ENCODE measurements at places on chromosomes 7 and 10.

DNA sequence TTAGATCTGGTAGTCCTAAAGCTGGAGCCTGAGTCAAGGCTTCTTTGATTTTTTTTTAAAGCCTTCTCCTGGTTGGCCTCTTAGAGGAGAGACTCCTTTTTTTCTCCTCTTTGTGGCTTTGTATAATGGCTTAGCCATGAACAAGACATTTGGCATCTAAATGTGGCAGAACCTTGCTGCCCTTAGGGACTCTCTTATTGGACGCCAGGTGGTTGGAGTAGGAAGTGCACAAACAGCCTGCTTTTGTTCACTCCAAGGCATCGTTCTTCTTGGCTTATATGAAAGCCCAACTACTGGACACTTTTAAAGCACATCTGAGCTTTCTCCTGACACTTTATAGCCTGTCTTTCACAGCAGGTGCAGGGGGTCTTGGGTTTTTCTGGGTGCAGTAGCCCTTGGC lies 25.0 kb downstream of the ZPBP start:
- DNase-seq: no peak

- peak; percentile 48 for DNase-seq
Measured at GRCh38 chr7:130180571-130181262, 24.5 kb downstream of the TMEM209 start.

DNA sequence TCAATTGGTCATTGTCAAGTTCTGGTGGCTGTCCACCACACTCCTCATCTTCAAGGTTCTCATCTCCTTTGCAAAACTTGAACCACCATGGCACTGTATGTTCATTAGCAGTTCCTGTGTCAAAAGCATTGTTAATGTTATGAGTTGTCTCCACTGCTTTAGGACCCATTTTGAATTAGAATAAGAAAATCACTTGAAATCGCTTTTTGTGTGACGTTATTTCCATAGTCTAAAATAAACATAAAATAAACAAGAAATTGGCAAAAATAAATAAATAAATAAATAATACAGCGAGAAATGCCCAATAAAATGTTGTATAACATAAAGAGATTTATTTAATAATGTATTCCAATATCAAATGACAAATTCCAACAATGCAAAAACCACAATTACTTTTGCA lies 195.5 kb upstream of the CDC14C start:
- DNase-seq: no peak

DNA sequence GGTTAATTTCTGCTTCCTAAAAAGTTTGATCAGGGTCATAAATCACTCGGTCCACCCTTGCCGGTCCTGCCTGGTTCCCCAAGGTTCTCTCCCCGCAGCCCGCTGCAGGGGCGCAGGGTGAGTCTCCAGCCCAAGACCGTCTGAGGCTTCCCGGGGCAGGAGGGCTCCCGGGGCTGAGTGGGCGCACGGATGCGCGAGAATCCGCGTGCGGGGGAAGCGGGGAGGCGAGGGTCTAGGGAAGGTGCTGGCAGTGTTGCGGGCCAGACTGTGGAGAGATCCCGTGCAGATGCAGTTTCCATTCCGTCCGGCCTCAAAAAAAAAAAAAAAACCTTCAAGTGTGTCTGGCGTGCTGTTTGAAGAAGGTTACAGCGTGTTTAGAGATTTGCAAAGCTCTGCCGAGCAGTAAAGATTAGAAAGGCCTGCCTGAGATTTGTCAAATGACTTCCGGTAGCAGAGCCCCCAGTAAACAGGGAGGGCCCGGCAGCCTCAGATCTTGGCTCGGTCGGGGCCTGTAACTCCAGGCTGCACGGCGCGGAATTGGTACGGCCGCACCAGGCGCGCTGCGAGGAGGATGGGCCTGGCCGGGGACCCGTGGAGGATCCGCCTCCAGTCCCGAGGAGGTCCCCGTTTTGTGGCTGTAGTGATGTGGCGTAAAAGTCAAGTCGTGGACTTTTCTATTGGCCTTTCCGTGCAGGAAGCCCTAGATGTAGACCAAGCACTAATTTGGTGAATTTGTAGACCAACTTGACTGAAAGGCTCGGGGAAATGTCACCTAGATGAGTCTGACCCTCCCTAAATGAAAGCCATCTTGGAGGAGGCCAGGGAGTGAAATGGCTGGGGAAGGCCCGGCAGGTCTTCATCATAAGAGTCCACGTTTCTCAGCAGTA lies 293.2 kb upstream of the NFE2L3 start:
- DNase-seq: no peak

DNA sequence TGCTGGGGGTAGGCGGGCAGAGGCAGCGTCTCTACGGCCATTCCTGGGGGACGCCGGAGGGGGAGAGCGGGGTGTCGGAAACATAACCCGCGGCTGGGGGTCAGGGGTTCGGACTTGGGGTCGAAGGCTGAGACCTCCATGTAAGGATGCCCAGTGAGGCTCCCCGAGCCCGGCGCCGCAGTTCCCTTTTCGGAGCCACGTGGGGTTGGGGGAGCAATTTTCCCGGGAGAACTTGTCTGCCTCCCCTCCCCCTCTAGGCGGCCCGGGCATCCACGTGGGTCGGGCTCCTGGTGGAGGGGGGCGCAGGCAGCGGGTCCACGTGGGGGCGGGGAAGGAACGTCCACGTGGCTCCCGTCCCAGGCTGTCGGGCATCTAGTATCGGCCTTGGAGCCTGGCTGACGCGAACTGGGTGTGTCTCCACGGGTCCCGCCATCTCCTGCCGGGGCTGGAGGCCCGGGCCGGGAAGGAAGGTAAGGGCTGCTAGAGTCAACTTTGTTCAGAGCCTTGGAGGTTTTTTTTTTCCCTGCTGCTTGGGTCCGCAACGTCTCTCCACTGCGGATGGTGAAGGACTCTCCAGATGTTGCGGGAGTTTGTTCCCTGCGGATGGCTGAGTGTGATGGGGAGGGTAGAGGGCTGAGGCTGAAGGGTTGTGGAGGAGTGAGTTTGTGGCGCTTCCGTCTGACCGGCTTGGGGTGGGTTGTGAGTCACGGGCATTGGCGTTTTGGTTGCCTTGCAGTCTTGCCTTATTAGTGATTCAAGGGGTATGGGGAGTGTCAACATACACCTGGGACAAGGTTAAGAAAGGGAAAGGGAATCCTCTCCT lies 744 bp downstream of the PPRC1 start:
- peak; percentile 75 for DNase-seq

DNA sequence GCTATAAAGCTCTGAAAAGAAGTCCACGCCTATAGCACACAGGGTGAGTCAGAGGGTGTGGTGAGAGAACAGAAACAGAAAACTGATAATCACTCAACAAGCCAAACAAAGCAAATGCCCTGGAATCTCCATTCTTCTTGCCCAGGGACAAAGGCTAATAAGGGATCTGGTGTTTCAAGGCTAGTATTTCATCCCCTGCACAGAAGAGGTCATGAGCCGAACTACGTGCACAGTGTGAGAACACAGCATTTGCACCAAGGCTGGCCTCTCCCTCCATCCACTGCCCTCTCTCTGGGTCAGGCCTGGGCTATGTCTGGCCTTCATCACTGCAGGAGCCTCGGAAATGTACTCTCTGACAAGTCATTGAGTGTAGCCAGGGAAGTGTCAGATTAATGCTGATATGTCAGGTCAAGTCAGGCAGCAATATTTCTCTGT lies 42.7 kb downstream of the PRR15 start:
- no peak for DNase-seq

GRCh38 chr10:59677253-59677831 lies 32.3 kb downstream of the SLC16A9 start:
- no peak for DNase-seq

- DNase-seq: no peak
Measured at GRCh38 chr7:5546626-5547025, 123.0 kb upstream of the TNRC18 start.

DNA sequence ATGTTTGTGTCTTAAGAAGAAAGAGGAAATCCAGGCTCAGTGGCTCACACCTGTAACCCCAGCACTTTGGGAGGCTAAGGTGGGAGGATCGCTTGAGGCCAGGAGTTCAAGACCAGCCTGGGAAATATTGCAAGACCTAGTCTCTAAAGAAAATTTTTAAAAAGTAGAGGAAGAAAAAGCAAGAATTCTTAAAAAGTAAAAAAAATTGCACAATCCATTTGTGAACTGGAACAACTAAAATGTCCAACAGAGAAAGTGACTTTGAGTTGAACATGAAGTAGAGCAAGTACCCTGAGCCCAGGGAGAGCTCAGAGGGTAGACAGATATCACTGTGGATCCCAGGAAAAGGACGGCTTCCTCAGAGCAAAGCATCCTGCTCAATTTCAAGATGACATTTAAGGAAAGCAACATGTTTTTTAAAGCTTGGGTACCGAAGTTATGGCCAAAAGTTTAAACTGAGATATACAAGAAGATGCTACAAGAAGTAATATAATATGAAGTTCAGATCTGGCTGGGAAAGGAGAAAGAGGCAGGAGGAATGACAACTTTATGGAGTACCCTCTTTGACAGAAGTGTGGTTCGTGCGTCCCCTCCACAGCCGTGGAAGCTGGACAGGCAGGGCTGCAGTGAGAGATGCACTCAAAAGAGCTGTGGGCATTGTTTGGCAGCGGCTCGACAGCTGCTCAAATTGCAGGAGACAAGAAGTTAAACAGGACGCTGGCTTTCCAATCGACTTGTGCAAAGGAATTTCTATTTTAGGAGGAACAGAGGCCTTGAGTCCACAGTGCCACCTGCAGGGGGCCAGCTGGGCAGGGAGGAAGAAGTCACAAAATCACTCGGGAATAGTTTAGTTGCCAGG lies 201.3 kb downstream of the JCAD start:
- peak; percentile 8 for DNase-seq

DNA sequence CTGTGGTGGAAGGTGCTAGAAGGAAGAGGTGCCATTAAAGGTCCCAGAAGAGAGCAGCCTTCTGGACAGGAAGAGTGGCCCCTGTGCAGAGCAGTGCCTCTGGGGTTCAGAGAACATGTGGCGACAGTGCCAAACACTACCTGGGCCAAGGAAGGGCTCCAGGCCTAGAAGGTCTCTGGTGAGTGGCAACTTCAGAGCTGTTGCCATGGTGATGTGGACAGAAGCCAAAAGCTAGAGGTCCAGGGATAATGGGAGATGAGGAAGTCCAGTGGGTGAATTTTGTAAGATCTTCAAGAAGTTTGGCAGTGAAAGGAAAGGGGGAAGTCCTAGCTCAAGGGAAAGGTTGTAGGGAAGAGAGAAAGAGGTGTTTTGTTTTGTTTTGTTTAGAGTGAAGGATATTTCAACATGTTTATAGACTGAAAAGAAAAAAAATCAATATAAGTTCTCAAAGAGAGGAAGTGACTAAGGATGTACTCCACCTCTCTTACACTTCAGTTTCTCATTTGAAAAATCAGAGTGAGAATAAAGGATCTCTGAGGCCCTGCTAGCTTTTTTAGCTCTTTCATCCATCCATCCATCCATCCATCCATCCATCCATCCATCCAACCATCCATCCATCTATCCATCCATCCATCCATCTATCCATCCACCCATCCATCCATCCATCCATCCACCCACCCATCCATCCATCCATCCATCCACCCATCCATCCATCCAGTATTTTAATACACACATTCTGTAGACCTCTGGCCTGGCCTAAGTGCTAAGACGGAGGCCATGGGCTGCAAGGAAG lies 77.1 kb upstream of the DUSP5 start:
- DNase-seq: no peak

DNA sequence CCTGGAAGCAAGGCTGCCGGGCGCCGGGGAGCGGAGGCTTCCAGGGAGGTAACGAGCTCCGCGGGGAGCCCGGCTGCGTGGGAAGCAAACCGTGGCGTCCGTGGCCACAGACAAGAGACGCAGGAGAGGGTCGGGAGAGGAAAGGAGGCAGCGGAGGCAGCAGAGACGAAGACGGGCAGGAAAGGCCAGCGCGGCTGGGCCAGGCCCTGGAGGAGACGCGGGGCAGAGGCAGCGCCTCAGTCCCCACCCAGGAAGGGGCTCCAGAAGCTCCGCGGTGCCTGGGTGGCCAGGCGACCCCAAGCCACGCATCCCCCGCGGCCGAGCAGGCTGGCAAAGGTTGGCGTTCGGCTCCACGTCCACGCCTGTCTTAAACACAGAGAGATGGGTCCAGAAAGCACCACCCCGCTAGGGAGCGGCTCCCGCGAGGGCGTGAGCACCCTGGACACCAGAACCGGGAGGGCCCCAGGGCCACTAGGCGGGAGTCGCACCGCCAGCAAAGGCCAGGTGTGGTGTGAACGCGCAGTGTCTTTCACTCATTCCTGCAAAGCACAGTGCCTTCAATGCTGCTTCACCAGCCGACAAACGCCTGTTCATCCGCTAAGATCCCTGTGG lies 97.3 kb downstream of the PTPRN2 start:
- DNase-seq: no peak

GRCh38 chr10:124864421-124865193 lies 63.0 kb downstream of the ABRAXAS2 start:
- no peak for DNase-seq

DNA sequence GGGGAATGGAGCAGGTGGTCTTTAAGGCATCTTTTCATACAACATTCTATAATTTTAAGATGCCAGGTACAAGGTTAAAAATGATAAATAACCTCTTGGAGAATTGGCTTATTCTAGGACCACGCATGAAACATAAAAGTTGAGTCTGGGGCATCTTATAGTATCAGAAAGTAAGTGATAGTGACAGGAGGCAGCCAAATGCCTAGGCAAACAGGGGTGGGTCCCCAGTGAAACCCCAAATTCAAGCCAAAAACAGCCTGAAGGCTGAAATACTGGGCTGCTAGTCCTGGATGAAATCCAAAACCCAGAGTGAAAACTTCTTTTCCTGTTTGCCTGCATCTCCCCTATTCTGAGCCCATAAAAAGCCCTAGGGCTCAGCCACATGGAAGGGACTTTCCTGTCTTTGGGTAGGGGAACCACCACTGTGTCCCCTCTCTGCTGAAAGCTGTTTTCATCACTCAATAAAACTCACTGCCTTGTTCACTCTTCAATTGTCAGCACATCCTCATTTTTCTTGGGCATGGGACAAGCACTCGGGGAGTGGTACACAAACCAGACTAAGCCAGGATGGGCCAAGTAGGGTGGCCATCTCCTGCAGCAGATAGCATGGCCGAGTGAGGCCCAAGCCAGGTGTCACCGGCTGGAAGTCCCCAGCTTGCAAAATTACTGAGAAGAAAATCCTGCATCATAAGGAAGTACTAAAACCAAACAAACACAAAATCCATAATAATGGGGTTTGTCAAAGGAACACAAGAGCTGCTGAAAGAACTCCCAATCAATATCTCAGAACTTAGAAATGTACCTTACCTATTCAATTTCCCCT lies 241.6 kb upstream of the GALNT17 start:
- no peak for DNase-seq

DNA sequence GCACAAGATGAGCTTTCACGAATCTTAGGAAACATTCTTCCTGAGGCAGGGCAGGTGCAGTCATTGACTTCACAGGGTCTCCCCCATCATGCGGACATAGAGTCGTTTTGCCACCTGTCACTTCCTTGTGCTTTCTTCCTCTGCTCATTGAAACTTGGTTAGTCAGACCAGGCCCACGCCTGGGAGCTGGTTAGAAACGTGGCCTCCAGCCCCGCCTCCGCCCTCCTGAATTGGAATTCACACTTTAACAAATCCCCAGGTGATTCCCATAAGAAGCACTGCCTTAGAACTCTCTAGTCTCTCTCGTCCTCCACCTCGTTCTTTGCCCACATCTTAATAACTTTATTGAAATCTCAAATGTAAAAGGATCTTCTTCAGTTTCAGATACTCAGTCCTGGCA lies 265.5 kb upstream of the FZD8 start:
- no peak for DNase-seq

DNA sequence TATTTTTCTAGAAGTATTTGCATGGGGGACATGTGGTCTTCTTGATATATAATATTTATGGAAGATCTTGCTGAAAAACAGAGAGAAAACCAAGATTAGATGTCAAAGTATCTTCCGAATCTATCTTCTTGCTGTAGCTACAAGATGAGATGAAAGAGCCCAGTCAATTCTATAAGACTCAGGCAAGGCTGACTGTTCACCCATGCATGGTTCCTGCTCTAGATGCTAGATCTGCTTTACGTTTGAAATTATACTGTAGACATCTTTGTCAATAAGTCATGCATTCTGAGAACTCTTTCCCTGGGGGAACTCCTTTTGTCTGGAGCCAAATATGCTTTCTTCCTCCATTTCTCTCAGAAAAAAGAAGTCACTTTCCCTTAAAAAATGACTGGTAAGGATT lies 1292.0 kb downstream of the XPNPEP1 start:
- no peak for DNase-seq

Measured in stimulated activated CD4-positive, alpha-beta T cell treated with anti-CD3 and anti-CD28 coated beads, Interleukin-2, amount 100 ng/mL, for 24 hours (primary cell).